Activated CD4-positive, alpha-beta T cell treated with anti-CD3 and anti-CD28 coated beads, Interleukin-2, amount 10 ng/mL, durations not matched to agents 24 days and 14 days (primary cell): ENCODE measurements at places on chromosomes 2 and 18. TPM values are rescaled to one million over a fixed set of nuclear protein-coding genes. Genes with fewer than 3 reads are reported as not detected.

- no peak for DNase-seq
Measured at GRCh38 chr2:186755066-186755465, 61.2 kb downstream of the FAM171B start.

GRCh38 chr2:196233021-196233804, 61.8 kb upstream of the STK17B start:
- DNase-seq = no peak

DNA sequence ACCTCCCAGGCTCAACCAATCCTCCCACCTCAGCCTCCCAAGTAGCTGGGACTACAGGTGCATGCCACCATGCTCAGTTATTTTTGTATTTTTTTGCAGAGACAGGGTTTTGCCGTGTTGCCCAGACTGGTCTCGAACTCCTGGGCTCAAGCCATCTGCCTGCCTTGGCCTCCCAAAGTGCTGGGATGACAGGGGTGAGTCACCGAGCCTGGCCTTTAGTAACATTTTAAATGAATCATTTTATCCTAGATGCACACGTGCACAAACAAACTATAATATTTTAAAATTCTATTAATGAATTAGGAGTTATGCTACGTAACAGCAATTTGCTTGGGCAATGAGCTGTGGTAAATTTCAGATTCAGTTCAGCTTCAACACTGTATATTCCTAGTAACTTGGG, 862.5 kb upstream of the ID2 start:
- DNase-seq = no peak

DNA sequence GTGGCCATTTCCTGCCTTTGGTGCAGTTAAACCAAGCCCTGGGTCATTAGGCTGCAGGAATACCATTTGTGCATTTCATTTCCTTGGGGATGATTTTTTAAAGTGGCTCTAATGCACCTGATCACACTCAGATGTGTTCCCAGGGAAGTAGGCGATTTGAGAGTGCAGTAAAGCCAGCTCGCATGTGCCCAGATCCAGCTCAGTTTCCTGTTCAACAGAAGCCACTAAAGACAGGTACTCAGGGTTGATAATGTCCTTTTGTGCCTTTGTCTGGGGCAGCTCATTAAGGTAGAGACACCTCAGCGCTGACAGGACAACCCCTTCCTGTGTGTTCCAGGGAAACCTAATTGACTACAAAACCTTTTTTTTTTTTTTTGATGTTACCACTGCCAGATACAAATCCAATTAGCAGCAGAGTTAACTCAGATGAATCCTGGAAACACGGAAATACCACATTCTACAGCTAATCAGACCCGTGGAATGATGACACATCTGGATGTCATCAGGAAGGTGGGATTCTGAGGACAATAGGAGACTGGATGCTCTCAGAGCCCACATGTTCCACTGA, 15.2 kb upstream of the CHRNA1 start:
- peak; percentile 63 for DNase-seq

- no peak for DNase-seq
Measured at GRCh38 chr2:27496357-27497287, at the start of gene GCKR. Gene GCKR, plus strand, starts transcription at chr2:27496839. Its CDS starts 66 bp downstream, at chr2:27496905.

The ELP2 gene
- total RNA-seq = 104 and 111 TPM in 2 replicates
